ENCODE measurements at places on chromosomes 2 and 18.

DNA sequence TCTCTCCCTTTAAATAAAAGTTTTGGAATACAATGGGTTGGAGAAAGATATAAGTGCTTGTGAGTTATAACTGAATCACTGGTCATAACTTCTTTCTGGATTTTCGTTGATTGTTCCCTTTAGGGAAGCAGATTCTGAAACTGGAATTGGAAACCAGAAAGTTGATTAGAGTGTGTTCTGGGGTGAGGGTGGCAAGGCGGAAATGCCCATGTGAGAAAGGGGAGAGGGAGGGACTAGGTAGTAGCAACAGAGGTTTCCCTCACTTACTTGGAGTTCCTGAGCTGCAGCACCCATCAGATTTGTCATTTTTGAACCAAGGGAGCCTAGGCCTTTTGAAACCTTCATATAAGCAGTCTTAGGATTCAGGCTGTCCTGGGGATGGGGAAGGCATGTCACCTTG lies 453.4 kb downstream of the KCNJ3 start:
- H3K27me3 ChIP-seq = peaks cover 2% of the 10 kb centered on the region
- no peak overlapping the region for H3K27ac ChIP-seq
- H3K4me1 ChIP-seq = no peaks in the 10 kb centered on the region
- no peak overlapping the region for H3K4me3 ChIP-seq
- no peak for DNase-seq
- no peaks in the 10 kb centered on the region for H3K36me3 ChIP-seq

DNA sequence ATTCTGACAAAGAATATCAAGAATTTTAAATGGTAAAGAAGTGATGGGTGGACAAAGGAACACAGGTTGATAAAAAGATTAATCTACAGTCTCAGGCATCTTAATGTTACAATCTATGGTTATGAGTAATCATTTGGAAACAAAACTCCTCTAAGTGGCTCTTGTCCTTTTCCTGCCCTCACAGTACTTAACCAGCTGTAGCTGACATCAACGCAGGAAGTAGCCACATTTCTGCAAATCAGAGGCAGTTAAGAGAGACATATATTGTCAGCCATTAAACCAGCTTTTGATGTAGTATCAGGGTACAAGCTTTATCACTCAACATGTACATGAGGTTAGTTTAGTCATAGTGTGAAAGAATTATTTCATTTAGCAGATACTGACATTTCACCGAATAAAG lies 244.6 kb downstream of the NR4A2 start:
- H3K27me3 ChIP-seq = no peaks in the 10 kb centered on the region
- no peak for DNase-seq
- H3K36me3 ChIP-seq = no peaks in the 10 kb centered on the region
- no peak overlapping the region for H3K27ac ChIP-seq
- H3K4me3 ChIP-seq = no peak overlapping the region
- H3K4me1 ChIP-seq = no peaks in the 10 kb centered on the region

GRCh38 chr2:145380436-145381017 lies 860.6 kb upstream of the ZEB2 start:
- H3K4me1 ChIP-seq = no peaks in the 10 kb centered on the region
- DNase-seq = no peak
- no peak overlapping the region for H3K4me3 ChIP-seq
- no peak overlapping the region for H3K27ac ChIP-seq

GRCh38 chr2:46241344-46241743 lies 55.9 kb upstream of the EPAS1 start:
- H3K27ac ChIP-seq = no peak overlapping the region
- H3K4me1 ChIP-seq = no peaks in the 10 kb centered on the region
- H3K4me3 ChIP-seq = no peak overlapping the region
- DNase-seq = no peak
- H3K27me3 ChIP-seq = no peaks in the 10 kb centered on the region
